ENCODE measurements at places on chromosomes 2 and 18.

DNA sequence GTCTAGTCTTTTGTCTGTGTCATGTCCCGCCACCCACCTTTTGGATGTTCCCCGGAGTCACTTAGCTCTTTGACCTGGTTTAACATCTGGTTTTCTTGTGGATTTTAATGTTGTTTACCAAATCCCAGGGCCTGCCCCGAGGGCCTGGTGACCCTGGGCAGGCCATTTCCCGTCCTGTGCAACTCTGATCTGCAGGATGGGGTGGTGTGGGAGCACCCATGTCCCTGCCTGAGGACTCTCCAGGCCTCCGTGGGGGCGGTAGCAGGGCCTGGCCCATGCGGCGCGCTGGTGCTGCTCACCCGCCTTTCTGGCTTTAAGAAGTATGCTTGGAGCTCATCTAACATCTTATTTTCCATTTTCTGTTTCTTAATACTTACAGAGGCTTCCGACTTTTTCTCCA is 10.7 kb downstream of the RAMP1 start:
- DNase-seq: no peak

DNA sequence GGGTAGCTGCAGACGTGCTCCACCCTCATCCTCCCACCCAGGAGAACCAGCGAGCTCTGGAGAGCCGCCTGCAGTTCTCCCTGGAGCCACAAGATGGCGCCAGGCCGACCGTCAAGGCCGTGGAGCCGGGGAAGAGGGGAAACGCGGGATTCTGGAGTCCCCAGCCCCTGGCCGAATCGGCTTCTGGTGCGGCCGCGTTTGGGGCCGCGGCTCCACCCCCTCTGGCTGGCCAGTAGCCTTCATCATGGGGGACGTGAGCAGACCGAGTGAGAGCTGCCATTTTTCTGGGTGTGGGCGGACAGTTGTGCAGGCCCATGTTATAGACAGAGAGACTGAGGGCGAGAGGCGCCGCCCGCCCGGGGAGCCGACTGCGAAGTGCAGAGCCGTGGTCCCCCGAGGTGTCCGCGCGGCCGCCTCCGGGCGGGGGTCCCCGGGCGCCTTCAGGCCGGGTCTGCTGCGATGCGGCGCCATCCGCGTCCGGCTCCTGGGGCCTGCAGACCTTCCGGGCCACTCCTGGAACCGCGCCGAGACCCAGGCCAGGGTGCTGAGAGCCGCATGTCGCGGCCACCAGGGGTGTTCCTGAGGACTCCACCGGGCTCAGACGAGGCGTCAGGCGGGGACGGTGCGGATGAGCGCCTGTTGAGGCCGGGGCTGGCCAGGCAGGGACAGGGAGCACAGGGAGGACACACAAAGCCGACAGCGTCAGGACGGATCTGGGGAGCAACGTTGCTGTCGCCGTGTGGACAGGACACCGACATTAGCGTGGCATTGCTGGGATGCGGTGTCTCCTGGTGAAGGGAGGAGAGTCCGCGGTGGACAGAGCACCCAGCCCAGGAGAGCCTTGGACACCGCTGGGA is 418.2 kb upstream of the HS6ST1 start:
- DNase-seq: peak; percentile 62

GRCh38 chr2:203891474-203891873 is 23.9 kb downstream of the CTLA4 start:
- no peak for DNase-seq

GRCh38 chr2:59932341-59932740 is 621.1 kb downstream of the BCL11A start:
- peak; percentile 5 for DNase-seq

DNA sequence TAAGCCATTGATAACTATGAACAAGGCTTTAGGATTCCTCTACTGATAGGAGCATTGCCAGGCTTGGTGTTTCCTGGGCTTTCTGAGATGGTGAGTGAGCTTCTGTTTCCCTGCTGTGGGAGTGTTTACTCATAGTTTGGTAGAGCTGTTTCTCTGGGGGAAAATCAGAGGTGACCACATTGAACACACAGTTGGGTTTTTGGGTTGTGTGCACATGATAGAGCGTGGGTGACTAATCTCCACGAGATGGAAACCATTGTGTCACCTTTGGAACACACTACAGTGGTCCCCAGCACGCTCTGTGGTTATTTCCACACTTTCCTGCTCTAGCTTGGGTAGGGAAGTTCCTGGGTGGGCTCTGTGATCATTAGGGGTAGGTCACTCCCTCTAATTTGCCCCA is 5.4 kb downstream of the IL1R1 start:
- no peak for DNase-seq

DNA sequence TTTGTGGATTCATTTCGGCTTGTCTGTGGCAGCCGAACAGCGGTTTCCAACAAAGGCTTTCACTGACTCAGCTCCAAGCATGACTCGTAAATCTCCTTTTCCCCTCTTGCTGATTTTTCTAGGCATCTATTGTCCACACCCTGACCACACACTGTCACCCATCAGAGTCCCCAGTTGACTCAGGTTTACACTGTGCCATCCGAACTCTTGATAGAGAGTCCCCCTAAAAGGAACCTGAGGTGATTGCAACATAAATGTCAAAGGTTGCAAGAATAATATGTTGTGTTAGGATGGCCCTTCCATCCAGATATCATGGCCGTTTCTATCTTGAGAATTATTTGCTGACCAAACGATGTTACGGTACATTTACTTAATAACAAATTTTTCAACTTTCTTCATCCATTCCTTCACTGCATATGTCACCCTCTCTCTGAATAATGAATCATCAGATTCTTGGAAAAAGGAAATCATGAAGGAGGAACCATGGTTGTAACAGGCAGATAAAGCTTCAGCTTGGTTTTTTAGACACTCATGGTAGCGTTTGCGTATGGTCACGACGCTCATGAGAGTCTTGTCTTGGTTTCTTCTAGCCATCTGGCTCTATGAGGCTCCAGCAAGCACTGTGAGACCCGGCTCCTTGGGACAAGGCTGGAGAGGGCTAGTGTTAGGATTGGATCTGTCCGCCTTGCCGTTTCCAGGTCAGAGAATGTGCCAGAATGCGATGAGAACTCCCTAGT is 72.1 kb downstream of the NPAS2 start:
- no peak for DNase-seq

GRCh38 chr2:218186355-218186766 is 19.6 kb upstream of the CXCR1 start:
- peak; percentile 70 for DNase-seq

DNA sequence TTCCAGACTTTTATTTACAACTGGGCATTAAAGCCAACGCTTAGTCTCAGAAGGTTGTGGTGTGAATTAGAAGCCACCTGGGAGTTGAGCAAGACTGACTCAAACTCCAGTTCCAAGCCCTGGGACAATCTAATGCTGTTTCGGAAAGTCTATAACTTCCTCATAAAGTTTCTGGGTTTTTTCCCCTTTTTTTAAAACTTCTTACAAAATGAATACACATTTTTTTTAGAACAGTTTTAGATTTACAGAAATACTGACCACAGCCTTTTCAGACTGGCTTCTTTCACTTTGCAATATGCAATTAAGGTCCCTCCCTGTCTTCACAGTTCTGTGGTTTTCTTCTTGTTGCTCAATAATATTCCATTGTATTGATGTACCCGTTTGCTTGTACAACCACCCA is 115.9 kb upstream of the TWIST2 start:
- no peak for DNase-seq

DNA sequence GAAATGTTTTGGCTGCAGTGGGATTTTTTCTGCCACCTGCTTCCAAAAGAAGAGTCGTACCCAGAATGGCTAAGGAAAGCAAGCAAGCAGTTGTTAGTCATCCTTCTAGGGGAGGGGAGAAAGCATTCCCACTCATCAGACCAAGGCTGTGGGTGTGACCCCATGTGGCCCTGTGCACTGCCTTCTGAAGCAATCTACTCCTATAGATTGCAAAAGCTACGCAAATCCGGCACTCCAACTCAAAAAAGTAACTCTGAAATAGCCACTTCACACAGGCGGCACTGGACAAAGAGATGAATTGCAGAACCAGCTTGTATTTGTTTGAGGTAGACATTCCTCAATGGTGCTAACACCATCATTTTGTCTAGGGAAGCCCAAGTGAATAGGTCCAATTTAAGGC is 44.3 kb downstream of the ST3GAL5 start:
- DNase-seq: no peak

GRCh38 chr18:22324191-22325131 is 93.3 kb downstream of the CTAGE1 start:
- DNase-seq: no peak
